SW480 (cell line): ENCODE measurements at places on chromosomes 11 and 22.
A peak's percentile ranks its signal among the peaks of the same experiment; 100 is the strongest.

DNA sequence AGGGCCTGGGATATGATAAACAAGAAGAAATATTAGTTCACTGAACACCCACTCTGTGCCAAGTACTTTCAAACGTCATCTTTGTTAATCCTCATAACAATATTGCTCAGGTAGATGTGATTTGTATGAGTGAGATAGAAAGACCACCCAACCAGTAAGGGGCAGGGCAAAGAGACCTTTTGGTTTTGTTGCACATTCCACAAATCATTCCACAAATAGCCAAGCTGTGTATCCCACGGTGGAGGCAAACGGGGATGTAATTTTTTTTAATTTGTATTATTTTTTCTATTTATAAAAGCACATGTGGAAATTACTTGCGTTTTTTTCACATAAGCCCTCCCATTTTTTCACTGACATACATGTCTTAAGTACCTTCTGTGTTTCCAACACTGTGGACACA is 29.0 kb downstream of the LAYN start:
- no peak for DNase-seq

DNA sequence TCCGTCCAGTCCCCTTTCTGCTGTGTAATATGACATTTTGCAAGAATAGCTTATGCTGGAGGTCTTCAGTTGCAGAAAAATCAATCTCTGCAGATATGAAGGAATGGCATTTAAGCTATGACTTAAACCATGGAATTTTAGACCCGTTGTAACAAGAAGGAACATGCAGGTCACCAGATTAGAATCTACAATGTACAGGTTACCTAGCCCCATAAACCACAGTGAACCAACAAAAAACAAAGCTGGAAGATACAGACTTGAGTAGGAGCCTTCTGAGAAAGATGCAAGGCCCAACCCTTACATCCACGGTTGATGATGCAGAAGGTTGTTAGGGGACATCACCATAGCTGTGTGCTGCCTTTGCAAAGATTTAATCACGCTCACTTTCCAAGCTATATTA is 132.5 kb downstream of the WT1 start:
- no peak for DNase-seq

DNA sequence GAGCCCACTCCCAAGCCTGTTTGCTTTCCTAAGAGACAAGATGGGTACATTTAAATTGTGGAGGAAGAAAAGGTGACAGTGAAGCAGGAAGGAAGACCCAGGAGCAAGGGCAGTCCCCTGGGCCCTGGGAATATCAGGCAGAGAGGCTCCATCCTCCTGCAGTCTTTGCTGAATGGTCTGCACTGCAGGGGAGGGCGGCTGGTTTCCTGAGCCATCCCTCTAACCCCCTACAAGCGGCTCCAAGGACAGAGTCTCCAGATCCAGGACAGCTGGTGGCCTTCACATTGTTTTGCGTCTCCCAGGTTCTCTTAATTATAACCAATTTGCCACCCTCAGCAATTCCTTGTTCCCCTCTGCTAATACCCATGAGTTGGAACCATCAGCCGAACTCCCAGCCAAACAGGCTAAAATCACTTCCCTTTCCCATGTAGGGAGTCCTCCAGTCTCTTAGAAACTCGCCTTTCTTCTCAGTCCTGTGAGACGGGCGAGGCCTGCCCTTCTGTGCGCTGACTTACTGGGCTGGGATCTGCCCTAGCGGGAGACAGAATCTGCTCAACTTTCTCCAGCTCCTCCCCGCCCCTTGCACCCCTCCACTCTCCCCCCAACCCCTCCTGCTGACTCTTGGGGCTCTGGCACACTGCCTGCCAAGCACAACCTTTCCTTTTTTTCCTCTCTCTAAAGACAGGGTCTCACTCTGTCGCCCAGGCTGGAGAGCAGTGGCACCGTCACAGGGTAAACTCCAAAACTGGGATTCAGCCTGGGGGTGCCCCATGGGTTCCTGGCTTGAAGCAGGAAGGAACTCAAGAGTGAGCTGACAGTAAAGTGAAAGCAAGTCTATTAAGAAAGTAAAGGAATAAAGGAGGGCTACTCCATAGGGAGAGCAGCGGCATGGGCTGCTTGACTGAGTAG is 53.4 kb upstream of the EMID1 start:
- DNase-seq: no peak

GRCh38 chr22:37230673-37231405 is 13.2 kb downstream of the RAC2 start:
- no peak for DNase-seq

GRCh38 chr11:113728814-113729213 is 22.7 kb upstream of the TMPRSS5 start:
- no peak for DNase-seq

GRCh38 chr11:116644201-116644940 is 128.4 kb downstream of the BUD13 start:
- no peak for DNase-seq

DNA sequence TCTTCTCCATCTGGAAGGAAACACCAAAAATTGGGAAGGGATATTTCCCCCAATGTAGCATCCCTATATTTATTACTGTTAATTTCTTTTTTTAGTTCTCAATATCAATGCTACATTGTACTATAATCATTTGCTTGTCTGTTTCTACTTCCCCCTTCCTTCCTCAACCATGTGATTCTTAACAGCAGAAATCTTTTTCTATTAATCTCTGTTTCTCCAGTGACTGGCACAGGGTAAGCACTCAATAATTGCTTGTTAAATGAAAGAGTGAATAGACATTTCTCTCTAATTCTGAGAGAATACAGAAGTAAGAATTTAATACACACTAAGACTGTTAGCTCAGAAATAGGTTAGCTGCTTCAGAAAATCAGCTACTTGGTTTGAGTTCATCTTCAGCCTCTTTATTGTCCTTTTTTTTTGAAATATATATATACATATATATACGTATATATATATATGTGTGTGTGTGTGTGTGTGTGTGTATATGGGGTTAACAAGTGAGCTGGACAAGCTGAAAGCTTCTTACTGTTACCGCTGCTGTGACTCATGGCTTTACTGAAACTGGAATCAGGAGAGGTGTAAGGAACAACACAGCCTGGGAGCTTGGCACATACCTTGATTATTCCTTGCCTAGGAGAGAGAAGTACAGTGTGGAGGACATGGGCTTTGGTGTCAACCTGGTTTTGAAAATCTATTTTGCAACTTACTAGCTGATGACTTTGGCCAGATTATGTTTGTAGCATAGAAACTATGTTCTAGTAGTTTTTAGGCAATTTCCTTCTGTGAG is 26.2 kb upstream of the PDE3B start:
- no peak for DNase-seq

DNA sequence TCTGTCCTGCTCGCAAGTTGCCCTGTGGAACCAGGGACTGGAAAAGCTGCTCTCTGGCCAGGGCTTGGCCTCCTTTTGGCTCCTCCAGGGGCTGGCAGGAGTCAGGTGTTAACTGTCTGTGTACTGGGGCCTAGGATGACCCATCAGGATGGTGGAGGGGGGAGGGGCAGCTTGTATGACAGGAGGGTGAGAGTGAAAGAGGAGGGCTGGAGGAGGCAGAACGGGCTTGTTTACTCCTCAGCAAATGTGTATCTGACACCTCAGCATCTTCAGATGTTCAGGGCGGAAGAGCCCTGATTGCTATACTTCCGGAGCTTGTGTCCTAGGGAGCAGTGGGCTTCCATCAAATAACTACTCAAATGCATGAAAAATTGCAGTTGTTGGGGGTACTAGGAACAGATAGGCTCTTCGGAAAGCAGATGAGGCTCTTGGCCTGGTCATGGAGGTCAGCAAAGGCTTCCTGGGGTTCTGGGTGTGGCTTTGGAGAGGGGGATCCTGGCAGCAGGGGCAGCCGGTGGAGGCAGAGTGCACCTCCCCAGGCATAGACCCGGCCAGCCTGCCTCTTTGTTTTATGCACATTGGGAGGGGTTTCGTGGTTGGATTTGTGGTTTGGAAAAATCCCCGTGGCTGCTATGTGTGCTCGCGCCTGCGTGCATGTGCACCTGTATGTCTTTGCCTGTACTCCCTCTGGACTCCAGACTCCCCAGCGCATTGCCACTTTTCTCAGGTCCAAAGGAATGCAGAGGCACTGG is 31.2 kb downstream of the CD82 start:
- peak; percentile 83 for DNase-seq

DNA sequence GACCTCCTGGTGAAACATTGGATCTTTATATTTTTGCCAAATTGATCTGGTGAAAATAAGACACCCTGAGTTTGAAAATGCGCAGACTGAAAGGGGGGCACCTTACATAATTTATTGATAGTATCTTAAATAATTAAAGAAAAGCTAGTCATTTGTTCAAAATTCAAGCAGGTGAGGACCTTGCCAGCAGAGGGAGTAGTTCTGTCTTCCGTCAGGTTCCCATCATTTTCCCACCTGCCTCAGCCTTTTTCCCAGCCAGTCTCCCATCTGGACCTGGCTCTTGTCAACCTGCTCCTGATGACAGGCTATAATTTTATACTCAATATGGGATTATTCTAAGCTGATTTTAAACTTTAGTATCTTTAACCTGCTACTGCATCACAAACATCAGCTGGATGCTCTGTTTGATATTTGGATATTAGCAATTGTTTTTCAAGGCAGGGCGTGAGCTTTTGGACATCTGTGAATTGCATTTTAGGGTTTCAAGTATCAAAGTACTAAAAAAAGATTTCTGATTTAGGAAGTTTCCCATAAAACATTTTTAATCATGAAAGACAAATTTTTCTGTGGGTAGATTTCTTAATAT is 132.0 kb downstream of the ELP4 start:
- DNase-seq: peak; percentile 56
